Prostate gland (tissue), 2 donors: ENCODE measurements at places on chromosomes 12 and 14.

- DNase-seq, result peak; percentile 47
- peak overlapping the region; percentile 25 for H3K27ac ChIP-seq
- H3K36me3 ChIP-seq, result no peaks in the 10 kb centered on the region
Measured at GRCh38 chr12:124679533-124680371, 112.3 kb upstream of the NCOR2 start.

DNA sequence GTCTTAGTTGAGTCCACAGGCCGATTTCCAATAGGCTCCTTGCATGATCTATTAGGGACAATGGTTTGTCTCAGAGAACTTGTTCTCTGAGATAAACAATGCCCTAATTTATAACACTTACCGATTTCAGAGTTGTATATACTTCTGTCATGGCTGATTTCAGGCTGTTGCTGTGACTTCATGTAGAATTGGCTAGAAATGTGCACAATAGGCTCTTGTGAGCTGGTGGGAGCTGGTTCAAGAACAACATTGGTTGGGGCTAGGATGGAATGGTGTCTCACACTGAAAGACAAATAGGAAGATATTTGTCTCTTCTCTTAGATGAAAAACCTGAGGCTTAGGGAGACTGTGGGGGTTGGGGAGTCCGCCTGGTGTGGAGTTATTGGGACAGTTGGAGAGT lies 6.7 kb upstream of the KRT86 start:
- H3K27ac ChIP-seq, result no peak overlapping the region
- no peaks in the 10 kb centered on the region for H3K36me3 ChIP-seq
- DNase-seq, result no peak

- no peaks in the 10 kb centered on the region for H3K4me1 ChIP-seq
- no peaks in the 10 kb centered on the region for H3K27me3 ChIP-seq
- no peak for DNase-seq
- H3K4me3 ChIP-seq, result no peak overlapping the region
- no peak overlapping the region for H3K27ac ChIP-seq
- H3K36me3 ChIP-seq, result no peaks in the 10 kb centered on the region
Measured at GRCh38 chr12:87388376-87388775, 640.8 kb downstream of the C12orf50 start.

GRCh38 chr14:91230397-91231035 lies 14.0 kb downstream of the GPR68 start:
- H3K4me3 ChIP-seq, result no peak overlapping the region
- no peaks in the 10 kb centered on the region for H3K36me3 ChIP-seq
- no peak overlapping the region for H3K27ac ChIP-seq
- H3K27me3 ChIP-seq, result no peaks in the 10 kb centered on the region
- H3K4me1 ChIP-seq, result no peaks in the 10 kb centered on the region

GRCh38 chr14:24398653-24399446 lies at the start of gene NYNRIN:
NYNRIN (plus strand) TSS chr14:24399003; CDS start chr14:24399247, 244 bp downstream.
- peak within 1 kb of the TSS; percentile 53 for H3K4me3 ChIP-seq
- H3K4me1 ChIP-seq, result no peaks in the 10 kb centered on the region
- no peaks in the 10 kb centered on the region for H3K27me3 ChIP-seq
- peak within 1 kb of the TSS; percentile 73 for H3K27ac ChIP-seq
- DNase-seq, result no peak
- no peaks in the 10 kb centered on the region for H3K36me3 ChIP-seq

- no peak overlapping the region for H3K4me3 ChIP-seq
- no peak overlapping the region for H3K27ac ChIP-seq
- no peaks in the 10 kb centered on the region for H3K27me3 ChIP-seq
- no peaks in the 10 kb centered on the region for H3K36me3 ChIP-seq
- DNase-seq, result no peak
- H3K4me1 ChIP-seq, result no peaks in the 10 kb centered on the region
Measured at GRCh38 chr14:101695659-101696058, 65.8 kb upstream of the PPP2R5C start.
